Activated gamma-delta T cell (primary cell): ENCODE measurements at places on chromosomes 6 and 20.

DNA sequence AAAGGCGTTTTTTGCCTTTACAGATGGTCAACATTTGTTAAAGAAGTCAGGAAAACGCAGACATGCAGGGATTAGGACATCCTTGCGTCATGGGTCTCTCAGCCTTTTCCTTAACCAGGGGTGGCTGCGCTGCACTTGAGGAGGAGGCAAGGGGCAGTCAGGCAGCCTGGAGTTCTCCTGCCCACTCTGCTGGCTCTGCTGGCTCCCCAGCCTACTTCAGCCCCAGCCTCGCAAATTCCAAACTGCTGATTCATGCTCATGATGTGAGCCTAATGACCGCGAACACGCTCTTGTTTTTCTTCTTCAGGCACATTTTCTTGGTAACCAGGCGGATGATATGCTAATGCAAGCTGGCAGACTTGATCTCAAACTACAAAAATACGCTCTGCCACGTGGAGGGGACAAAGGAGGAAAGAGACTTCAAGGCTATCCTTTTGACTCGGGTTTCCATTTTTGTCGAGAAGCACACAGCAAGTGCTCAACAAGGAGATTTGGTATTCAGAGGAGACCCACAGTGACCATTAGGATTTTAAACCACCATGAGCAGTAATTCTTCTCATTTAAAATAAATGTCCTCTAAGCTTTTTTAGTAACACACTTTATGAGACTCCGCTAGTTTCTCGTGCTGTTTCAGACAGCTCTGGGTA lies 290.3 kb upstream of the STXBP5 start:
- no peak for DNase-seq

GRCh38 chr20:49821870-49822331 lies 9.3 kb downstream of the SLC9A8 start:
- no peak for DNase-seq

- DNase-seq: no peak
Observed at GRCh38 chr6:11428371-11428770, 109.2 kb upstream of the TMEM170B start.

- DNase-seq: no peak
Observed at GRCh38 chr6:37060195-37060559, 54.7 kb downstream of the FGD2 start.

DNA sequence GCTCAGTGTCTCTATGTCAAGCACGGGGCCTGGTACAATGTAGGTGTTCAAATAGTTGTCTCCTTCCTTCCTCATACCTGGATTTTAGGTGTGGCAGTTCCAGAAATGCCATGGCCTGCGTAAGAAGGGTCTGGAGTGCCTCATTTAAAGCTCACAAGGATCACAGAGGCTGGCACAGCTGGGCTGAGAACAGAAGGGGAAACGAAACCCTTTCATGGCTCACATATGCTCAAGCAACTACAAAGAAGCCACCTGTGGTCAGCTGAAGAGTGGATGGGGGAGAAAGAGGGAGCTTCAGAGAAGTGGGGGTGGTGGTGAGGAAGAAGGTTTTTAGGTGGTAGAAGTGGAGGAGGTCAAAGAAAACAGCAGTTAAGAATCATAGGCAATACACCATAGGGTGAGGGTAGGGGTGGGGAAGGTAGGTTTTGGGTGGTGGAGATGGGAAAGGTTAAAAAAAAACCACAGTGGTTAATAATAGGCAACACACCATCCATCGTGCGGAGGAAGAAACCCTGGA lies 17.0 kb upstream of the TOP1 start:
- DNase-seq: no peak

- DNase-seq: peak; percentile 92
Observed at GRCh38 chr6:135497412-135498184, at the start of gene AHI1. Gene AHI1 (minus strand): TSS chr6:135497740. CDS start chr6:135492237, 5,503 bp downstream.

DNA sequence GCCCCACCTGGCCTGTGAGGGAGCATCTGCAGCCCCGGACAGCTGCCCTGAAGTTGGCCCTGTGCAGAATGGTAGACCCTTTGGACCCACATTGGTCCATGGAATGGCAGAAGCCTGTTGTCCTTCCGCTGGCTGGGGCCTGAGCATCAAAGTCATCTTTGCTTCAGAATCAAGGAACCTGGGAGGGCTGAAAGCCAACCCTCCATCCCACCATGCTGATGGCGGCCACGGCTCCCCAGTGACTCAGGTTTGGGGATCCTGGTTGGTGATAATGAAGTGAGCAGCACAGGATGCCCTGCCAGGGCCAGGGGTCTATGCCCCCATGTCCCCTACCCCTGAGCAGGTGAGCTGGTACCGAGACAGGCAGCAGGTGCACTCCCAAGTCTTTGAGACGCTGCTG lies 52.8 kb downstream of the YTHDF1 start:
- DNase-seq: no peak

DNA sequence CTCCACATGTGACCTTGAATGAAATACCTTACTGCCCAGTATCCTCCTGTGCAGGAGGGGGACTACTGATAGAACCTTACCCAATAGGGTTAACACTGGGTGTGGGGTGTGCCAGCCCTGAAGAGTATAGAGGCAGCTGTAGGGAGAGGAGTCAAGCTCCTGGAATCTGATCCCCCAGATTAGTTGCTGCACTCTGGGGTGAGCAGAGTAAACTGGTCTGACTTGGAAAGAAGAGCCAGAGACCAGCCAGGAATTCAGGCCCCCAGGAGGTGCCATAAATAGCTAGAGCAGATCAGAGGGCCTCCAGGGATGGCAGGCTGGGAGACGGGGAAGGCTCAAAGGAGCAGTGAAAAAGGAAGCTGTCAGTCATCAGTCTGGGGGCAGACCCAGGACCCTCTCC lies 3.5 kb upstream of the APOBEC2 start:
- DNase-seq: no peak

DNA sequence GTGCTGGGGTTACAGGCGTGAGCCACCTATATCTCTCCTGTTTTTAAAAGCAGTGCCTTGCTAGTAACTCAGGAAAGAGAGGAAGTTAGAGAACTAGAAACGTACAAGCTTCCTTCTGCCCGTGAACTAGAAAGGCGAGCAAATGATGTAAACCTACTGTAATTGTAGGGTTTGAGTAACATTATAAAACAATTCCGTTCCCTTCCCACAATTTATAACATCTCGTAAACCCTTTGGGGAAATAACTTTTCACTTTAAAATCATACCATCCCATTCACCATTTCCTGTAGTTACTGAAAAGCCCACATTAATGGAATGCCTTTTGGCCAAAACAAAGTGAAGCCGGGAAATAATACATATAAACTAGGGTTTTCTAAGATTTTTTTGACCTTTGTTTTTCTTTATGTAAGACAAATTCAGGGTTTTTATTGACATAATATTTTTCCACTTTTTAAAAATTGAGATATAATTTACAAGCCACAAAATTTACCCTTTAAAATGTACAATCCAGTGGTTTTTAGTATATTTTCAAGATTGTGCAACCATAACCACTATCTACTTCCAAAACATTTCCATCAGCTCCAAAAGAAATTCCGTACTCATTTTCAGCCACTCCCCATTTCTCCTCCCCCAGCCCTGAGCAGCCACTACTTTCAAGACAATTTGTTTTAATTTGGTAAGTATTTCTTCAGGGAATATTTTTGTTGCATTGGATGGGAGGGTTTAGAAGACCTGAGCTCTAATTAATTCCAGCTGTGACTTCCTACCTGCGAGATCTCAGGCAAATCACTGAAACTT lies 175.1 kb upstream of the PDE10A start:
- DNase-seq: no peak

DNA sequence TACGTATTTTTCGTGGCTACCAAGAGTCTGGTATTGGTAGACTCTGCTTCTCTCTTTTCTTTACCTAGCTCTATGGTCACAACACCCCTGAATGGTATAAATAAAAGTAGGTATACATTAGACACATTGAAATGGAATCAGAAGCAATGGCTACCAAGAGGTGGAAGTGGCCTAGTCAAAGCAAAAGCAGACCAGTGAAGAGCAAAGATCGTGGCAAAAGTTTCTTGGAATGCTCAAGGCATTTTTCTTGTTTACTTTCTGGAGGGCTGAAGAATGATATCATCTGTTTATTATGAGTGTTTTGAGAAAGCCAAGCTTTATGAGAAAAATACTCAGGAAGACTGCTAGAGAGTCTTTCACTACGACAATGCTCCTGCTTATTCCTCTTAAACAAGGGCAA lies 28.6 kb upstream of the MOCS1 start:
- no peak for DNase-seq

DNA sequence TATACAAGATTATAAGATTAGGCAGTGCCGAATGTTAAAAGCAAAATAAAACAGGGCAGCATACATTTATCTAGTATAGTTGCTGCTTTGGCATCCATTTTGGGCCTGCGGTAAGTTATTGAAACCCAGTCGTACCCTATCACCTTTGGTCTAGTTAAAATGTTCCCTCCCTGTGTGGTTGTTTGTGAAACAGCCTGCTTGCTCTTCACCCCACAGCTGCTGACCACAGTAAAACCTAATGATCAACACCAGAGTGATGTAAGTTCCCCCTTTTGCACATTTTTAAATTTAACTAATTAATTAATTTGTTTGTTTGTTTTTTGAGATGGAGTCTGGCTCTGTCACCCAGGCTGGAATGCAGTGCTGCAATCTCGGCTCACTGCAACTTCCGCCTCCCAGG lies 50.3 kb upstream of the TXNDC5 start:
- DNase-seq: no peak

DNA sequence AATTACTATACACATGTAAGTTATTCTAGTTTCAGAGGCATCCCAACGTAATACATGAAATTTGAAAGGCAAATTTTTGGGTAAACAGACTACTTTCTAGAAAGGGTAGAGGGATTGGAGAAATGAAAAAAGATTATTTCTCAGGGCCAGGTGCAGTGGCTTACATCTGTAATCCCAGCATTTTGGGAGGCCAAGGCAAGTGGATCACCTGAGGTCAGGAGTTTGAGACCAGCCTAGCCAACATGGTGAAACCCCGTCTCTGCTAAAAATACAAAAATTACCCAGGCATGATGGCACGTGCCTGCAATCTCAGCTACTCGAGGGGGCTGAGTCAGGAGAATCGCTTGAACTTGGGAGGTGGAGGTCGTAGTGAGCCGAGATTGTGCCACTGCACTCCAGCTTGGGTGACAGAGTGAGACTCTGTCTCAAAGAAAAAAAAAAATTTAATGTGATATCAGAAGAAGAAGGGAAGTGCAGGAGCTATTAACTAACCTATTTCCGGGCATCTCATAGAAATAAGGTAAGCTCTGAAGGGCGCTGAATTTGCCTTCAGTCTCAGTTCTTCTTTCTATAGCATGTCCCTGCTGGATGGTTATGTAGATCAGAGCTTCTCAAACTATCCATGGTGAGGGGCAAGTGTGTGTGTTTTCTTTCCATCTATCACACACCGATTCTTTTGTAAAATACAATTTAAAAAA lies 100.3 kb upstream of the MTHFD1L start:
- DNase-seq: no peak

- DNase-seq: no peak
Observed at GRCh38 chr20:51629399-51630058, 87.0 kb upstream of the NFATC2 start.

GRCh38 chr6:91659891-91660290 lies 1073.0 kb upstream of the MAP3K7 start:
- DNase-seq: no peak

DNA sequence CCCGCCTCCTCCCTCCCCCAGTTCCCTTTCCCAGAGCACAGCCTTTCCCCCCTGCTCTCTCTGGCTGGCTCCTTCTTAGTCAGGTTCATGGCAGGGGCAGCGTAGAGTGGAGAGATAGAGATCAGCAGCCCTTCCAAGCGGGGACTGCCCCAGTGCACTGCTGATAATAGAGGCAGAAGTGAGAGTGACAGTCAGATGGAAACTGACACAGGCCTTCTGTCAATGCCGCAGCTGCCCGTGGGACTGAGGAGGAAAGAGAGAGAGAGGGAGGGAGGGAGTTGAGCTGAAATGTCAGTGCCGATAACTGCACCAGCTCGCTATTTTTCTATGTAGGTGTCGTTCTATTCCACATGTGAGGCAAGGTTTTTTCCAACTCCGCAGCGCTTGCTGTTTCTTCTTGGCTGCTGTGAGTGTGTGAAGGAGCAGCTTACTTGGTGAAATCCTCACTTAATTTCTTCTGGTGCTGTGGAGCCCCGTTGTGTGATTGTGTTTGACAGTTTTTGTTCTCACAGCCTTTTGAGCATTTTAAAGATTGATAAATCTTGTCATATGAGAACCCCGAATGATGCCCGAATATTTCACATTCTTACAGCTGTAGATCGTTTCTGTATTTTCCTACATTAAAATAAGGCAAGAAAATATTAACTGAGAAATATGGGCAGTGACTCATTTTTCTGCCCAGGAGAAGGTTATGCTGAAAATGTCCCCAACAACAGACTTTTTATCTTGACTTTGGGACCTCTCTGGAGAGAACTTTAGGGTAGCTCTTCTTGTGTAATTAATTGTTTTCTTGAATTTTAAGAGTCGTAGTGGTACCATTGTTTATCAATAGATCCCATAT lies 386.4 kb upstream of the MMS22L start:
- DNase-seq: no peak

DNA sequence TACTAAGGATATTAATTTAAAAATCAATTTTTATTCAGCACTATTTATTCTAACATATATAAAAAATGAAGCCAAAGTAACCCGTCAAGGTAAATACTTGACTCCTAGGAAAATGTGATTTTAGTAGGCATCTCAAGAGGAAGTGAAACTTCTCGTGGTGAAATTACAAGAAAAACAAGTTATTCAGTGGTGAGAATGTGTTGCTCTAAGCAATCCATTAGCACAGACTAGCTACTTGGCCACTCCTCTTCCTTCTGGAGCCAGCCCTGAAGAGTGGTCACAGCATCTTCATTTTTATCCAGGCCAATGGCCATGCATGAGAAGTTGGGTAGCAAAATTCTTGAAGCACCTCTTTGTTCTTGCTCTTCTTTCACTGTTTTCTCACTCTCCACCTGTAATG lies 40.4 kb upstream of the GFRAL start:
- no peak for DNase-seq

DNA sequence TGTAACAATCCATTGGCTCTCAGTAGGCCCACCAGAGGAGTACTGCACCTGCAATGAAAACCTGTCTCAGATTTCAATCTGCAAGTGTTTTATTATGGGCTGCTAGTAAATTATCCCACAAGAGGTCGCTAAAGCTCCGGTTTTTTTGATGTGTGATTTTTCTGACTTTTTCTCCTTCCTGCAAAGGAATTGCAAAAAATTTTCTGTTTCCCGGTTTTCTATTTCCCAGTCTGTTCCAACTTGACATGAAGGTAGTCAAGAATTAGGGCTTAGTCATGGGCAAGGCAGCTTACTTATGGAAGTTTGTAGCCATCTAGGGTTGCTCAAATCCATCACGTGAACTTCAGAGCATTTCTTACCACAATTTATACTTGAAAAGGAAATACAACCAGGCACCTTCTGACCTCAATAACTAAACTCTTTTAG lies 38.5 kb upstream of the AHI1 start:
- DNase-seq: no peak

GRCh38 chr6:45664707-45665106 lies 287.0 kb upstream of the SUPT3H start:
- DNase-seq: no peak

GRCh38 chr6:159540152-159540551 lies 152.9 kb downstream of the SOD2 start:
- DNase-seq: no peak
